ENCODE measurements at places on chromosomes 2 and 18.

DNA sequence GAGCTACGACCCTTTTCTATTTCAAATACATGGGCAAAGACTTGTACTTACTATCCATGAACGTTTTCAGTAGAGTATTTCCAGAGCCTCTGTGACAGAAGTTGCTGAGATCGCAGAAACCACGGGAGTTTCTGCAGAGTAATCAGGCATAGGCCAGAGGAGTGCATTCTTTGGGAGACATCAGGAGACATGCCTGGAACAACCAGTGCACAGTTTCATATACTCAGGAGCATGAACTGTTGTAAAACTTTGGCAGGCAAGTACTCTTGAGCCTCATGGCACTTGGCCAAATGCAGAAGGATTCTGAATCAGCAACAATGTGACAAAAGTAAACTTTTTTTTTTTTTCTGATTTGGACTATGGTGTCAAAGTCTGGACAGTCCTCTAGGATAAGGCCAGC lies 307.1 kb downstream of the GRB14 start:
- DNase-seq: peak; percentile 62

DNA sequence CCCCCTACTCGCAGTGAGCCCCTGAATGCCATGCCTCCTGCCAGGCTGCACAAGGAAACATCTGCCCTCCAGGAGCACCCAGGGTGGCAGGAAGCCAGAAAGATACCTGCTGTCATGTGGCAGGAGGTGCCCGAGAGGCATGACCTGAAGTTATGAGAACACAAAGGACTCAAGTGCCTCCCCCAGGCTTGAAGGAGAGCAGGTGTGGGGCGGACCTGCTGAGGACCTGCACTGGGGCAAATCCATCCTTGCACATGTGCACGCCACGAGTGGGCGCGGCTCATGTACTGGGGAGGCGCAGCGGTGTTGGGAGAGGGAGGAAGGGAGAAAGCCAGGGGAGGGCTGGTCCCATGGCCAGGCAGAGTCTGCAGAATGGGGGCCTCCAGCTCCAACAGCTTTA lies 26.9 kb downstream of the SDC1 start:
- DNase-seq: no peak

- DNase-seq: no peak
These were observed 3.6 kb upstream of the ANO7 start for GRCh38 chr2:241184901-241185300.

DNA sequence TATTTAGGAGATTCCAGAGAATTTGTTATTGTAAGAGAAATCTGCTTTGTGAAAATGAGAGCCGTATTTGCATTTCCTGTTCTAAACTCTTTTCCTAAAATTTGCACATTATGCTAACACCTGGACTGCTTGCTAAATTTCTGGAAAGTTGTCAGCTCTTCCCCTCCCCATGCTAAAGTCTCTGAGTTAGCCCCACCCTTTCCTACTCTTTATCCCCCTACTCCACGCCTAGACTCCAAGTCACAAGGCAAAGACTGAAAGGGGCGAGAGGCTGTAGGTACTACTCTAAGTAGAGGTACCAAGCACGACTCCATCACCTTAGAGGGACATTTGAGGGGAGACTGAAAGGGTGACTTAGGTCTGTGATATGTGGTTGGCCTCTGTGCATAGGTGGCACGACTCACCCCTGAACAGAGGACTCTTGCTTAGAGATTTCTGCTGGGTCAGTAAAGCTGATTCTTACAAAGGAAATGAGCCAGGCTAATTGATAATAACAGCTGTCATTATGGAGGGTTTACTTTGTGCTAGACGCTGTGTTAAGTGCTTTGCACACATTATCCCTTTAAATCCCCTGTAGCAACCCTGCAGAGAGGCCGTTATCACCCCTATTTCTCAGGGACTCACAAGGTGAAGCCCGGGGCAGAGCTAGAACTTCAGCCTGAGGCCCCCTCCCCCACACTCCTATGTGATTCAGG lies 373.5 kb downstream of the EN1 start:
- DNase-seq: no peak
